ENCODE measurements at places on chromosomes 11 and 22. TPM values are rescaled to one million over a fixed set of nuclear protein-coding genes. Genes with fewer than 3 reads are reported as not detected.

- DNase-seq = peak; percentile 16
These were observed 55.0 kb upstream of the PHOX2A start for GRCh38 chr11:72298931-72299330.

CBLIF gene
- total RNA-seq = not detected

DNA sequence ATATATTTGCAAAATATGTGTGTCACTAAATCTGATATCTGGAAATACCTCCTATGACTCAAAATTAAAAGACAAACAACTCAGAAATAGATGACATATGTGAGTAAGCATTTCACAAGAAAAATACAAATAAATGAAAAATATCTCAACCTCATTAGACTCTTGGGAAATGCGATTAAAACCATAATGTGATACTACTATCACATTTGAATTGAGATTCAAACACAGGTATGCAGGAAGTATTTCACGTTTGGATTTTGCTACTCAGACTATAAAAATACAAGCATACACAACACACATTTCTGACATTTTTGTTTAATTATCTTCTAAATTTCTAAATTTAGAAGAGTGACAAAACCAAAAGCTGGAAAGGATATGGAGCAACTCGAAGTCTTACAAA, 811.9 kb upstream of the LRRC4C start:
- DNase-seq = no peak

NNMT gene
- 588 TPM for total RNA-seq

GRCh38 chr22:20423906-20424551, 13.6 kb downstream of the SCARF2 start:
- DNase-seq = no peak

DNA sequence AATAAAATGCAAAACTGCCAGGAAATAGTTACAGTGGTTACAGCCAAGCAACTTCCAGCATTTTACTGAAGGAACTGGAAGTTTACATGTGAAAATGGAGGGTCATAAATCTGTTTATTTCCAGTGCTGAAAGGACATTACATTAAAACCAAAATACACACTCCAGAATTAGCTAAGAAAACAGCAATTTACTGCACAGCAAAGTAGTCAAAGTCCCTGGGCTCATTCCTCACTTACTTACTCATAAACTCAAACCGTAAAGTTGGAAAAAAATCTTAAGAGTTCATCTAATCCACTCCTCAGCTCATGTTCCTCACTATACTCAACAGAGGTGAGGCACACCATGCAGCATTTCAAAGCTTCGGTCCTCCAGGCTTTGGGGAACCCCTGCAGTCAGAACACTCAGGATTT, 17.4 kb downstream of the CTSC start:
- no peak for DNase-seq

- no peak for DNase-seq
These were observed 366.9 kb downstream of the BRD1 start for GRCh38 chr22:49460592-49461281.

MYOD1 gene
- total RNA-seq = not detected
